ENCODE measurements at places on chromosomes 4 and X.

DNA sequence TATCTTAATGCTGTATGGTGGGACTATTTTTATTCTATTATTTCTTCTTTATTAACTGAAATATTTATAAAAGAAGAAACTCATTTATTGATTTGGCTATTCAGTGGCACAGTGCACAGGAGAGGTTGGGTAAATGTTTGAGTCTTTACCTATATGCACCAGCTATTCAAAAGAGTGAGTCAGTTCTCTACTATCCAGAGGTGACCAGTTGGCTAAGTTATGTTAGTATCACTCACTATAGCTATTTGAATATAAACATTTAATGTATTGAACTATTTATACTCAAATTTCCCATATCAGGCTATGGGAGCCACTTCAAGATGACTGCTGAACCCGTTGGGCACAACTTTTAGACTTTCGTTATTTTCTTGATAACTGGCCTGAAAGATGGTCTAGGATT, 106.1 kb upstream of the VEGFC start:
- DNase-seq, result no peak

- no peak for DNase-seq
Measured at GRCh38 chr4:40550196-40550595, 79.5 kb downstream of the RBM47 start.

- no peak for DNase-seq
Measured at GRCh38 chr4:36274158-36274557, 7.3 kb upstream of the DTHD1 start.

GRCh38 chrX:86014421-86014820, 32.9 kb downstream of the CHM start:
- peak; percentile 11 for DNase-seq

DNA sequence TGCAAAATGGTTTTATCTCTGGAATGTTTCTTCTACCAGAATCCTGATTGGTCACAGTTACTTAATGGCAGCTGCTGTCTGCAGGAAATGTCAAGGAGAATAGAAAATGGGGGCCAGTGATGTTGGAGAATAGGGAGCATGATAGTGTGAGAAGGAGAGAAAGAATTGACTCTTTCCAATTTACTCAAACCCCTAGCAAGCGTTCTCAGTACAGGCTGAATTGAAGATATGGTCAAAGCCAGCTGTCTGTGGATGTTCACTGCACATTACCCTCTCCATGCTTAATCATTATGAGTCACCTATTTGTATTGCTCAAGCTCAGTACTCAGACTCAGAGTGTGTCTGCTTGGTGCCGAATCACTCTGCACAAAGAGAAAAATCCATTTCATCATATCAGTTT, 57.8 kb upstream of the FAM47B start:
- no peak for DNase-seq

DNA sequence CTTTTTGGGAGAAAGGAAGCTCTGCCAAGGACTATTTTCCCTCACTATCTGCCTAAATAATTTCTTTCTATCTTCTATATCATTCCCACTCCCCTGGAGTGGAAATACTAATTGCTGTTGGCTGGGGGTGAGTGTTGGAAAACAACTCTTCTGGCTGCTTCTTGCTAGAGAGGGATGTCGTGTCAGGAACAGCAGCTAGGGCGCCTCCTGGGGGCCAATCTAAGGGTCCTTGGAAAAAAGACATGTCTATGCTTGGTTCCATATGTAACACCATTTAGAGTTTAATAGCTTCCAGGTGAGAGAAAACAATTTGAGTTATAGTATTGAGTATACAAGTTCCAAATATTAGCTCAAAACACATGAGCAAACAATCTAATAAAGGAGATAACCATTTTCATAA, 111.3 kb downstream of the MAGEE1 start:
- DNase-seq, result no peak

- no peak for DNase-seq
Measured at GRCh38 chr4:46404981-46405380, 15.1 kb upstream of the GABRA2 start.

- DNase-seq, result no peak
Measured at GRCh38 chrX:54166915-54167314, 16.1 kb downstream of the FAM120C start.

DNA sequence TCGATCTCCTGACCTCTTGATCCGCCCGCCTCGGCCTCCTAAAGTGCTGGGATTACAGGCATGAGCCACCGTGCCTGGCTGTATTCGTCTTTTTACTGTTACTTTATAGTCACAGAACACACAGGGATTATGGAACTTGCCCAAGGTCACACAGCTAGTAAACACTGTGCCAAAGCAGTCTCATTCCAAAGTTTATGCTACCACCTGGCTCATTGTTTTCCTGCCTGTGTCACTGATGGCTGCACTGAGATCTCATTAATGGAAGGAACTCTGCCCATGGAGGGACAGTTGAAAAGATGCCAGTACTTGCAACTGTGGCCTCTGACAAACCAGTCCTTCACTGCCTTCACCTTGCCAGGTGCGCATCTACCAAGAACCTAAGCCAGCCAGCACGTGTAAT, 517.7 kb downstream of the BCOR start:
- DNase-seq, result no peak

DNA sequence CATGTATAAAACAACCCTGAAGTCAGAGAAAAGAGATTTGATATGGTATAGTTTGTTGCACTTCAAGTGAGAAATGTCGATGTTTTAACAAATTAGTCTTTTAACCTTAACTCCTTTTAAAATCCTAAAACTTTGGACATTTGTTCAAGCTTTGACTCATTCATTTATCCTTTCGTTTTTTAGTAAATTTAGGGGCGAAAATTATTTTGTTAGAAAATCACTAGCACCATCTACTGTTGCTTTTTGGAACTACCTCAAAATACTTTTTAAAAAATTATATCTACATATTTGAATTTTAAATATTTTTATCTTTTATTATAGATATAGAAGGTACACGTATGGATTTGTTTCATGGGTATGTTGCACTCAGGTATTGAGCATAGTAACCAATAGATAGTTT, 165.1 kb upstream of the POF1B start:
- no peak for DNase-seq

DNA sequence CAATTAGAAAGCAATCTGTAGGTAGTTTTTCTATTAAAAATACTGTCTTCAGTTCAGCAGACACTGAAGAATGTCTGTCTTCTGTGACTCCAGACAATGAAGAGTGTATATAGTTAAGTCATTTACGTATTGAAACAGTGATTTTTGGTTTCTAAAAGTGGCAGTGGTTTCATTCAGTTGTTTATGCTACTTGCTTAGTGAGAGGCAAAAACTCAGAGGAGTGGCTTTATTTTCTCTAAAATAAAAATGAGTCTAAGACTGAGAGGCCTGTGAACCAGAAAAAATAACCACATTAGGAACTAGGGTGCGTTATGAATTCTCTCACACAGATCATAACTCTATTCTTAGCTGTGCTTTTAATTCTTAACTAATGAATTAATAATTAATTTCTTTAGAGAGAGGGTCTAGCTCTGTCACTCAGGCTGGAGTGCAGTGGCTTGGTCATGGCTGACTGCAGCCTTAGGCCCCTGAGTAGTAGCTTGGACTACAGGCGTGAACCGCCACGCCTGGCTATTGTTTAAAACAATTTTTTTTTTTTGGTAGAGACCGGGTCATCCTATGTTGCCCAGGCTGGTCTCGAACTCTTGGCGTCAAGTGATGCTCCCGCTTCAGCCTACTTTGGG, 31.4 kb downstream of the FREM3 start:
- no peak for DNase-seq

DNA sequence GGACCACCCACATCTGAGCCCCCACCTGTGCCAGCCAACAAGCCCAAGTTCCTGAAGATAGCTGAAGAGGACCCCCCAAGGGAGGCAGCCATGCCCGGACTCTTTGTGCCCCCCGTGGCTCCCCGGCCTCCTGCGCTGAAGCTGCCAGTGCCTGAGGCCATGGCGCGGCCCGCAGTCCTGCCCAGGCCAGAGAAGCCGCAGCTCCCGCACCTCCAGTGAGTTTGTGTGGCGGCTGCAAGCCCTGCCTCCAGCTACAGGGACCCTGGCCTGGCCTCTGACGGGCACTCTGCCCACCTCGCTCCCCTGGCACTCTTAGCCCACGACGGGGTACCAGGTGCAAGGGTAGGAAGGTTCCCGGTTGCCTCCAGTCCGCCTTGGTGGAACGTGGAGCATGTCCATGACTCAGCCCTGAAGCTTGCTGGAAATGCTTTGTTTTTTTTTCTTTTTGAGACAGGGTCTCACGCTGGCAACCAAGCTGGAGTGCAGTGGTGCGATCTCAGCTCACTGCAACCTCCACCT, 13.7 kb upstream of the ADD1 start:
- DNase-seq, result no peak

DNA sequence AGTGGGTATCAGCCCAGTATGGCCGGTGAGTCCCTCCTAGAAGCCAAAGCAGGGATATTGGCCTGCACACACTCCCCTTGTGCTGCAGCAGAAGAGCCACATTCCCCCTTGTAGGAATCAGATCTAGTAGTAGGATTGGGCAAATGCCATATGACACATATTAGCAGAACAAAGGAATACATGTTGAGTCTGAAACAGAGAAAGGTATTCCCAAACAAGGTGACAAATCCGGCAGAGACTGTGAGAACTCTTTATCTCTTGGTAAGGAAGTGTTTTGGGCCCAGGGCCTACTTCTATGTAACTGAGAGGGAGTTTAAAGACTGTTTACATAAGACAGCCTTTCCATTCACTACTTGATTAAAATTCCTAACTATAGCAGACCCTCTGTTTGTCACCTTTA, 1382.0 kb downstream of the FAM133A start:
- DNase-seq, result no peak

- no peak for DNase-seq
Measured at GRCh38 chr4:48305508-48305907, 35.8 kb upstream of the SLAIN2 start.

All from CD4-positive, alpha-beta T cell treated with Interleukin-21 for 1 hour (primary cell).